ENCODE measurements at places on chromosomes 5 and 9.
A peak's percentile ranks its signal among the peaks of the same experiment; 100 is the strongest.

DNA sequence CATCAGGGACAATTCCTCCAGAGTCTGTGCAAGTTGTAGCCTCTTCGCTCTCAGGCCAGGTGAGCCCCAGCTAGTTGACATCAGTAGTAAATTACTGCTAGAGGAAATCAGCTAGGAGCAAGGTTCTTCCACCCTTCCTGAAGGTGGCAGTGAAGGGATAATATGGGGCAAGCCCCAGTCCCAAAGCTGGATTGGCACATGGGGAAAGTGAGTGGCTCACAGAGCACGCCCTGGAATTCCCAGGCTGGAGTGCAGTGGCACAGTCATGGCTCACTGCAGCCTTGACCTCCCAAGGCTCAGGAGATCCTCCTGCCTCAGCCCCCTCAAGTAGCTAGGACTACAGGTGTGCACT lies 82.1 kb downstream of the CYFIP2 start:
- DNase-seq = no peak

DNA sequence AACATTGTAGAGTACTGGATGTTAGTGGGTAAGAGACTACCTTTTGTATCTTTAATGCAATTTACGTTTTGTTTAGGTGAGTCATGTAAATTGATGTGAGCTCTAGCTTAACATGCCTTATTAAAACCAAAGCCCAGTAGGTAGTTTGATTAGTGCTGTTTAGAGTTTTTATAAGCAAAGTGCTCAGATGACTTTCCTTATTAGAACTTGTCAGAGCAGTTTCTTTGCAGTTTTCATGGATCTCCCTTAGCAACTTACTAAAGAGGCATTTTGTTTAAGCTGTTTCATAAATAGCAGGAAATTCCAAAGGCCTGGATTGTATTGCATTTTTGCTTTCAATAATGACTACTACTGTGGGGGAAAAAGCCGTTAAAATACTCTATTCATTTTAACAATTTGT lies 14.5 kb downstream of the ZSWIM6 start:
- DNase-seq = no peak

- DNase-seq = no peak
These were observed 47.7 kb upstream of the ITGA1 start for GRCh38 chr5:52740007-52740406.

DNA sequence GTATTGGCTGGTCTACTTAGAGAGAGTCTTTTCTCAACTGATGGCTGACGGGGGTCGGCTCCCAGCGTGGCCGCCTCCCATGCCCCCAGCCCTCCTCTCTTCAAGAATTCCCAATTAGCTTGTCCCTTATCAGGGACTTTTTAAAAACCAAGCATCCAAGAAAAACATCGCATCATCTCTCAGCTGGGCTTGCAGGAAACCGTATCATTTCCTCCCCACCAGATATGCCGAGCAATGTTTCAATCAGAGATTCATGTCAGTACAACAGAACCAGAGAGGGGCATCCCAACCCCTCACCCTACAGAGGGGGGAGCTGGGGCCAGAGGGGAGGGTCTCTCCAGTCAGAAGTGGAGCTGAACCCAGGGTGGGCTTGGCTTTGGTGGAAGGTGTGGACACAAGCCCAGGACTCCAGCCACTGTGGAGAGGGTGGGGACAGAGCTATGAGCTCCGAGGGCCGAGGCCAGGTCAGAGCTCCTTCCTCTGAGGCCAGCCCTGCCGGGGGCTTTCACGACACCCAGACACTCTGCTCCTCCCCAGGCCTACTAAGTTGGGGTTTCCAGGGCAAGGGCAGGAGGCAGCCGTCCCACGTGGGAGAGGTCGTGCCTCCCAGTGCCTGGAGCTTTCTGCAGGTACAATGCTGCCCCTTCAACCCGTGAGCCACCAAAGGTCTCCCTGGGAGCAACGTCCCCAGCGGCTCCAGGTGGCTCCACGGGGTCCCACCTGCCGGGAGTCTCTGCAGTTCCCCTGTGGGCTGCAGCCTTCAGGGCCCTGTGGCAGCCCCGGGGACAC lies 39.0 kb upstream of the TMEM250 start:
- no peak for DNase-seq

DNA sequence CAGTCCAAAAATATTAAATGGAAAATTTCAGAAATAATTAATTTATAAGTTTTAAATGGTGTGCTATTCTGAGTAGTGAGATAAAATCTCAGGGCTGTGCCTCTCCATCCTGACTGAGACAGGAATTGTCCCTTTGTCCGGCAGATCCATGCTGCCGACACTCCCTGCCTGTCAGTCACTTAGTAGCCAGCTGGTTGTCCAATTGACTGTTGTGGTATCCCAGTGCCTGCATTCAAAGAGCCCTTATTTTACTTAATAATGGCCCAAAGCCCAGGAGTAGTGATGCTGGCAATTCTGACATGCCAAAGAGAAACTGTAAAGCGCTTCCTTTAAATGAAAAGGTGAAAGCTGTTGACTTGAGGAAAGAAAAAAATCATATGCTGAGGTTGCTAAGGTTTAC lies 157.5 kb downstream of the ENC1 start:
- DNase-seq = peak; percentile 31

DNA sequence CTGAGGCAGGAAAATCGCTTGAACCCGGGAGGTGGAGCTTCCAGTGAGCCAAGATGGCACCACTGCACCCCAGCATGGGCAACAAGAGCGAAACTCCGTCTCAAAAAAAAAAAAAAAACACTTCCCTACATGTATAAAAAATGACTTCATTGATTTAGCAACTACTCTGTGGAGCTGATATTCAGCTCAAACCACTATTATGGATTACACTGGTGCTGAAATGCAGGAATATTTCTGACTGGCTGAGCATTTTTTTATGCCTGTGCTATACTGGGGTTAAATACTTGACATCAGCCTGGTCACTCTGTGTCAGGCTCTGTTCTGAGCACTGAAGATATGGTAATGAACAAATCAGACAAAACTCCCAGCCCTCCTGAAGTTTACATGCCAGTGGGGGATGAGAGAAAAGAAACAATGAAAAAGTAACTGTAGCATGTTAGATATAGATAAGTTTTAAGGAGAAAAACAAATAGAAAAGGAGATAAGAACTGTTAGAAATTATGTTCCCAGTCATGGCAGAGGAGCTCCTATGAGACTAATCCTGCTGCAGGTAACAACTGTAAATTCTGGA lies 22.6 kb upstream of the TTC39B start:
- no peak for DNase-seq

GRCh38 chr9:68979538-68980314 lies 34.2 kb downstream of the PRKACG start:
- peak; percentile 21 for DNase-seq

- peak; percentile 23 for DNase-seq
These were observed 39.6 kb downstream of the ZNF608 start for GRCh38 chr5:124706729-124707361.

GRCh38 chr9:8486095-8486494 lies 686.5 kb upstream of the DMAC1 start:
- peak; percentile 22 for DNase-seq

- no peak for DNase-seq
These were observed 196.8 kb downstream of the PRDM9 start for GRCh38 chr5:23703940-23704855.

- DNase-seq = no peak
These were observed 166.2 kb upstream of the KLF9 start for GRCh38 chr9:70580606-70581195.

DNA sequence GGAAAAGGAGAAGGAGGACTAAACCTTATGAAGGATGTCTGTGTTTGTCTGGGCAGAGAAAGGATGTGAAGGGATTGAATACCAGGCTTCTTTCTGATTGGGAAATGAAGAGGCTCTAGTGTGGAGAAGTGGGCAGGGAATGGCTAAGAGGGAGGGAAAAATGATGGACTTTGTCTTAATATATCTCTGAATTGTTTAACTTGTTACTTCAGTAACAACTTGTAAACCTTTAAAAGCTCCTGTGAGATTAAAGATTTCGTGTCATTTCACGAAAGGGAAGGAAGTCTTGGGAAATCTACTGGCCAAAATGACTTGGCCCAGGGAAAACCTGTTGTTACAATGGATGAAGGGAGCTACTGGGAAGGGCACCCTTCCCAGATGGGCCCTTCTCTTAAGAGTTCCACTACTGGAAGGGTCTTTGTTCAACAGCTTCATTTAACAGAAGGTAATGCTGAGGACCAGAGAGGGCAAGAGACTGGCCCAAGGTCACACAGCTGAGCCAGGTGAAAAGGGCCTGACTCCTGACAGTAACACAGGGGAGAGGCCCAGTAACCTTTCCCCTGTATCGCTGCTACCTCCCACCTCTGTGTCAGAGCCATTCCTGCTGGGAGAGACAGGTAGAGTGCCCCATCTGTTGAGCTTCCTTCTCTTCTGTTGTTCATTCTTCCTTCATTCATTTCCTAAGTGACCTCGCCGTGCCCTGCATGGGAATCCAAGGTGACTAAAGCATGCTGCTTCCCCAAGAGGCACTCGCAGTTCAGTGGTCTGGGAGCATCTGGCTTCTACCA lies 5.1 kb upstream of the TCOF1 start:
- no peak for DNase-seq

GRCh38 chr9:23287390-23287789 lies 538.6 kb downstream of the ELAVL2 start:
- no peak for DNase-seq

DNA sequence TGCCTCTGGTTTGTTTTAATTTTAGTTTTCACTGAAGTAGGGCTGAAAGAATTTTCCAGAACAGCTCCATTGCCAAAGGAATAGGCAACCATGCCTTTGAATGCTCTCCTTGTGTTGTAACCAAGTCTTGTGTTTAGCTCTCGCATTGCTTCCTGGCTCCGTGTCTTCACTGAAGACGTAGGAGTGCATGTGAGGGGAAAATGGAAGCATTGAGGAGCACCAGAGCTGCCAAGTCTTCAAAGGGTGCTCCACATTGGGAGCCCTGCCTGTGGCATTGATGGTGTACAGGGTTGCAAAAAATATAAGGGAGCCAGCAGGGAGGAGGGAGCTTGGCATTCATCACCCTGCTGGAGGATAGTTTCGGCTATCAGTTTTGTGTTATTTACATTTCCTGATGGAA lies 86.6 kb downstream of the NTRK2 start:
- no peak for DNase-seq

DNA sequence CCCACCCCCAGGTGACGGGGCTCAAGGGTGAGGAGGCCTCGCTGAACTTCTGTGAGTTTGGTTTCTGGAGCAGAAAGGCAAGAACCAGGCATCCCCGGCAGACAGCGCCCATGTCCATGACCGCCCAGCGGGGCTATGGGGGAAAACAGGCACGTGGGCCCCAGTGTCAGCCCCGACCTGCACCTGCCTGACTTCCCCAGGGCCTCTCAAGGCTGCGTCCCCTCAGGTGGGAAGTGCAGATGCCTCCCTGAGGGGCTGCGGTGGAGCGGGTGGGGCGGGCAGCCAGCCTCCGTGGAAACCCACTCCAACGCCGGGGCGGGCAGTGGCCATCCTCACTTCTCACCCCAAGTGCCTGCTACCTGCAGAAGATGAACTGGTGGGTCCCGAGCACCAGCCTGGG lies 6.9 kb upstream of the CARD9 start:
- DNase-seq = no peak

DNA sequence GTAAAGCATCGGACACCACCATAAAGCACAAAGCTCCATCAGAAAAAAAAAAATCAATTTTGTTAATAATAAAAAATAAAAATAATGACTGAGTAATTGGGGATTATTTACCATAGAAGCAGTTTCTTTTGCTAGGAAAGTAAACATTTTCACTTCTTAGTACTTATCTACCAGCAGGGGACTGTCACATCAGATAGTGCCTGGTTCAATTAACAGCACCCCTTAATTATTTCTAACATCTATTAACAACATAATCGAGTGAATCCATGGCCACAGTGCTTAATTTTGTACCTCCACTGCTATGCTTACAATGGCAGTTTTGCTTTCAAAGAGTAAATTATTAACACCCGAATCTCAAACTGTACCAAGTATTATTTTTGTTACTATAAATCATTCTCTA lies 221.7 kb downstream of the SMARCA2 start:
- no peak for DNase-seq

DNA sequence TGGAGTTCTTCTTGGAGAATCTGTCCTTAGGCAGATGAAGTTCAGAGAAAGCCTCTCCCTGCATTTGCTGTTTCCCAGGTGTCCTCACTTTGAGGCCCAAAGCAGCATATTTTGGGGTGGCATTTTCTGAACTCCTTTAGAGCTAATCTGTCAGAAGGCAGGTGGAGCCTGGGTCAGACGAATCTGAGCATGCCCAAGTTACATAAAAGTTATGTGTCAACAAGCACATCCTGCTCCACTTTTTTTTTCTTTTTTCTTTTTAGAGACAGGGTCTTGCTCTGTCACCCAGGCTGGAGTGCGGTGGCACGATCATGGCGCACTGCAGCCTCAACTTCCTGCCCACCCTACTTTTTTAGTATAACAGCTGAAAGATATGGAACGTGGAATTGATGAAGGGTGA lies 41.3 kb upstream of the HSPA9 start:
- DNase-seq = no peak

DNA sequence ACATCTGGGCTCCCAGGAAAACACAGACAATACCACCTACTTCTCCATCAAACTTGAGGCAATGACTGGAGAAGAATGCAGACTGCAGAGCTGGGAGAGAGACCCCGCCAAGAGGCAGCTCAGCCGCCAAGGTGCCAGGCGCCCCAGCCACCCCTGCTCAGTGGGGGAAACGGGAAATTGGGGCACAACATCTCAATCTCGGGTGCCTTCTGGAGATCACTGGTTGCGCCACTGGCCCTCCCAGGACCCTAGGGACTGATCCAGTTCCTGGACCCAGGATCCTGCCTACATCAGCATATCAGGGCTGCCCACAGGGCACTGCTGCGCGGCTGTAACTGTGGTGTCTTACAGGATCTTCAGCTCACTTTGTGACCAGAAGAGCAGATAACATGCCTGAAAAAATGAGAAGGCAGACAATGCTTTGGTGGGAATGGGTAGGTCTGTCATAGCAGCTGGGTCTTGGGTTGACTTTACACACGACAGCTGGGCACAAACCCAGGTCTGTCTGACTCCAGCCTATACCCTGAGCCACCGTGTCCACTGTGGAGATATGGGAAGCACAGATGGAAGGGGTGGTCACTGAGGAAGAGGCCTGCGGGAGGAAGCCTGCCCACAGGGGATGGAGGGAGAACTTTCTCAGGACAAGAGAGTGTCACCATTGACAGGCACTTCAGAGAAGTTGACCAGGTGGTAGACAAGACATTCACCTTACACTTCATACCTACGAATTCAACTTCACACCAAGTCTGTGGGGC lies 135.2 kb upstream of the RAPGEF1 start:
- no peak for DNase-seq

DNA sequence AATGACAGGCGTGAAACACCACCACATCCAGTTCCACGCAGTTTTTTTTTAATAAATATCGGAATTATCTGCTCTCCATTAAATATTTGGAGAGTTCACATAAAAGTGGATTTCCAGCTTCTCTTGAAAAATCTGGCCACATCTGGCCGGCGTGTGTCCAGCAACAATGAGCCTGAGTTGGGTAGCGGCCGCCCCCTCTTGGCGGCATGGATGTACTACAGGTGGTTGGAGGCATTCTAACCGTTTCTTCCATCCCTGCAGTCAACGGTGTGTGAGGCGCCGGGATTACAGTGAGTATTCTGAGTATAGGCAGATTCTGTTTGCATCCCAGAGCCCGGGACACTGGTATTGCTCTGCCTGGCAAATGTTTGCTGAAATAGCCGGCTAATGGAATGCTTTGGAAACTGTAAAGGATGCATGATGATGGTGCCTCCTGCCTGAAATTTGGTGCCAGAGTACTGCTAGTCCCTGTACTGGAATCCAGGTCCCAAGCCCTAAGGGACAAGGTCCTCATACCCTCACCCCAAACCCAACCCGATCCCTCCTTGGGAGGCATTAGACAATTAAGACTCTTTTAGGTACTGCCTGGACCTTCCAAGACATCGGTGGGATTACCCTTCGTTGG lies 13.6 kb upstream of the GM2A start:
- DNase-seq = peak; percentile 79
